ENCODE measurements at places on chromosomes 3 and 15.

GRCh38 chr15:78341057-78341987, 1.2 kb downstream of the CRABP1 start:
- DNase-seq, result no peak

DNA sequence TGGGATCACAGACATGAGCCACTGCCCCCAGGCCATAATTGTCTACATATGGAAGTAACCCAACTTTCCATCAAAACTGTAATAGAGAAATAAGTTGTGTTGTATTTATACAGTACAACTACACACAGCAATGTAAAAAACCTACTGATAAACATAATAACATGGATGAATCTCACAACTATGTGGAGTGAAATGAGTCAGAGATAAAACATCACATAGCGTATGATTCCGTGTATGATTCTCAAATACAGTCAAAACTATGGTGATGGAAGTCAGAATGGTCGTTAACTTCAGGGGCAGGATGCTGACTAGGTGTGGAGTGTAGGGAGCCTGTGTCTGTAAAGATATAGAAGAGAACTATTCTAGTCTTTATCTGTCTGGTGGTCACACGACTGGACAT, 332.7 kb upstream of the SLCO3A1 start:
- no peak for DNase-seq

- DNase-seq, result no peak
These were observed 139.6 kb upstream of the ZBTB20 start for GRCh38 chr3:115286529-115287197.

DNA sequence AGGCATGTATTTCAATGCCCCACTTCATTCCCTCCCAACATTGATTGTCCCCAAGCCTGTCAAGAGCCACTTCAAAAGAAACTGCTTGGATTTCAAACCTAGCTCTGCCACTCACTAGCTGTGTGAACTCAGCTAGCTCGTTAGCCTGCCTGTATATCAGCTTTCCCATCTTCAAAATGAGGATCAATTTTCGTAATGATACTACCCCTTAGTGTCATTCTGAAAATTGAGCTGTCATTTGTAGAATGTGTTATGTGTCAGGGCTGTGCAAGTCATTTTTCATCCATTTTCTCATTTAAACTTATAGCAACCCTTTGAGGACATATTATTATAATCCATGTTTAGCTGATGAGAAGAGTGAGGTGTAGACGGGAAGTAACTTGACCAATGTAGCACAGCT, 88.6 kb downstream of the TRIM42 start:
- no peak for DNase-seq

DNA sequence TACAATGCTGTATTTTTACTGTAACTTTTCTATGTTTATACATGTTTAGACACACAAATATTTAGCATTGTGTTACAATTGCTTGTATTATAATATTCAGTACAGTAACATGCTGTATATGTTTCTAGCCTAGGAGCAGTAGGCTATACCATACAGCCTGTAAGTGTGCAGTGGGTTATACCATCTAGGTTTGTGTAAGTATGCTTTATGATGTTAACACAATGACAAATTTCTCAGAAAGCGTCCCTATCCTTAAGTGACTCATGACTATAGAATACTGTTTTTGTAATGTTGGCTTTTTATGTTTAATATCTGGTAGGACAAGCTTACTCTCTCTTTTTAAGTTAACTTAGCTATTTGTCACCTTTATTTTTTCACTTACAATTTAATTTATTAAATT, 127.5 kb upstream of the THRB start:
- no peak for DNase-seq

GRCh38 chr15:26087881-26088280, 224.8 kb upstream of the ATP10A start:
- no peak for DNase-seq

DNA sequence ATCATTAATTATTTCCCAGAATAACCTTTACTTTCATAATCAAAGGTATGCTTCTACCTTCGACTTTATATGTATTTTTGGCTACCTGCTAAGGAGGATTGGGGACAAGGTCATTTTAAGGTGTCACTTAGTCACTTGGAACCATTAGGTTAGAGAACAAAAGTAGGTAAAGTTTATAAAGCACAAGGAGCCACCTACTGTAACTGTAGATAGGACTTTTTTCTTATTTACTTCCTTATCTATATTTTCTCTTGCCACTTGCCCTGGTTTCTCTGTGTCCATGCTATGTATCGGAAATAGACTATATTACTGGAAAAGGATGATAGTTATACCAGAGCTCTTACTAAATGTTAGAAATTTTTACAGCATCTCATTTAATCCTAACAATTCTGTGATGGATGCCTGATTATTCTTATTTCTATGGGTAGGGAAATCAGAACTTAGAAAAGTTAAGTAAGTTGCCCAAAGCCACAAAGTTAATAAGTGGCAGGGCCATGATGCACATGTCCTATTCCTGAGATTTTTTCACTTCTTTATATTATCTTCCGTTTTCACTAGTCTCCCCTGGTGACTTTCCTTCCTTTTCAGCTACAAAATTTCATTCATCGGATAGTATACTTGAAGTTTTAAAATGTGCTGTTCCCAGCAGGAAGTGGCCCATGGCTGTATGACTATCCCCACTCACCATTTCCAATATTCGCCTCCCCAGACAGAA, 132.5 kb downstream of the CMSS1 start:
- no peak for DNase-seq

DNA sequence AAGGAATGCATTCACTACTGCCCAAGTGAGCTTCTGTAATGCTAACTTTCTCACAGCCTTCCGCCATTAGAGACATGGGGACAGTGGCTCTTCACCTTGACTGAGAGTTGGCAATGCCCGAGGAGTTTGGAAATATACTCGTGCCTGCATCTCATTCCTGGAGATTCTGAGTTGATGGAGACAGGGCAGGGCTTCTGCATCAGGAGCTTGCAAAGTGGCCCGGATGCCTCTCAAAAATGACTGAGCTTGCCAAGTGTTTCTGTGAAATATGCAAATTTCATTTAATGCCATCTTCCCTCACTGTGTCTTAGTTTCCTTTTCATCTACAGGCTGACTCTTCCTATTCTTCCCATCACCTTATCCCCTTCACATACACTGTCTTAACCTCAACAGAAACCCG, 346.2 kb downstream of the GRM7 start:
- DNase-seq, result no peak

GRCh38 chr3:108985844-108986243, 32.2 kb upstream of the GUCA1C start:
- DNase-seq, result no peak

GRCh38 chr3:81621277-81621676, 140.2 kb downstream of the GBE1 start:
- no peak for DNase-seq

DNA sequence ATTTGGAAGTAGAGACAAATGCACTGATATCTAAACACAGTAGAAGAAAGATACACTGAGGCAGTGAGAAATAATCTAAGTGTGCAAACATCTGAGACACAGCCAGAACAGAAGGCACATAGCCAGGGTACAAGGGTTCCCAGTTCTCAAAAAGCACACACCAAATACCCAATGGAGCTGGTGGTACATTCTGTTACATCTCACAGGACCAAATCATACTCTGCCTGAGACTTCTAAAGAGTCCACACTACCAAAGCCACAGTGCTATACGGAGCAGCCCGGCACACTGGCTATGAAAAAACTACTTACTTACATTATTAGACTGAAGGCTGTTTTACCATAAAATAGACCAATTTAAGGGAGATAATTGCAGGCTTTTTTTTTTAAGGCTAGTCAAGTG, 19.3 kb downstream of the CLPX start:
- DNase-seq, result no peak

DNA sequence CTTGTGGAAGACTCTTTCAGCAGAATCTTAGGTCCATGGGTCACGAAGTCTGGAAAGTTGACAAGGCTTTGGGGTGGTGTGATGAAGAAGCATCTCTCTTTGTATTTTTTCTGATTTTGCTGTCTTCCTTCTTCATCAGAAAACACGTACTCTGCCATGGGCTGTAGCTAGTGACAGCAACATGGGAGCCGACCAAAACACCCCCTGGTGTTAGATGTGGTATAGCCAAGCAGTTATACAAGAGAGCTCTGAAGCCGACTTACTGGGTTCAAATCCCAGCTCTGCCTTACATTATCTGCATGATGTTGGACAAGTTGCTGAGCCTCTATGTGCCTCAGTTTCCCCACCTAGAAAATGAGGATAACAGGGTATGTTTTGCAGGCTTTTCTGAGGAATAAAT, 32.9 kb upstream of the LYZL4 start:
- no peak for DNase-seq

- no peak for DNase-seq
These were observed 307.7 kb downstream of the ARPP21 start for GRCh38 chr3:35946854-35947515.

- DNase-seq, result no peak
These were observed 61.4 kb upstream of the CLDN18 start for GRCh38 chr3:137948400-137949072.

- no peak for DNase-seq
These were observed 11.3 kb downstream of the EXOSC7 start for GRCh38 chr3:44987332-44987731.

DNA sequence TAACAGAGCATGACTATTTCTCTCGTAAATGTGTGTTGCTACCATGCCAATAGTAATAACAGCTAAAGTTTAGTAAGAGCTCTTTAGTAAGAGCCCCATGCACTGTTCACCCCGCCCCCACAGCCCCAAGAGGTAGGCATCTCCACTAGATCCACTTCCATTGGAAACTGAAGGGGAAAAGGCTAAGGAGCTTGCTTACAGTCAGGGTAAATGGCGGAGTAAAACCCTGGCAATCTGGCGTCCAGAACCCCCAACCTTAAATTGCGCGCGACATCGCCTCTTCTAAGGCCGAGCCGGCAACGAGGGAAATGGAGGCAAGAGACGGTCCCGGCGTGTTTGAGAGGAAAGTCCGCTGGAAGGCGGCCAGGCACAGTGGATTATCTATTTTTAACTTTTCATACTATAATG, 654 bp upstream of the C3orf38 start:
- DNase-seq, result no peak

GRCh38 chr15:40714144-40714543, 19.2 kb downstream of the RAD51 start:
- no peak for DNase-seq

- DNase-seq, result no peak
These were observed at the start of gene ALS2CL for GRCh38 chr3:46693038-46693891. Gene ALS2CL (minus strand): TSS chr3:46693679. CDS start chr3:46689440, 4,239 bp downstream.

- DNase-seq, result no peak
These were observed 1.6 kb downstream of the SPATA16 start for GRCh38 chr3:173139420-173139819.

DNA sequence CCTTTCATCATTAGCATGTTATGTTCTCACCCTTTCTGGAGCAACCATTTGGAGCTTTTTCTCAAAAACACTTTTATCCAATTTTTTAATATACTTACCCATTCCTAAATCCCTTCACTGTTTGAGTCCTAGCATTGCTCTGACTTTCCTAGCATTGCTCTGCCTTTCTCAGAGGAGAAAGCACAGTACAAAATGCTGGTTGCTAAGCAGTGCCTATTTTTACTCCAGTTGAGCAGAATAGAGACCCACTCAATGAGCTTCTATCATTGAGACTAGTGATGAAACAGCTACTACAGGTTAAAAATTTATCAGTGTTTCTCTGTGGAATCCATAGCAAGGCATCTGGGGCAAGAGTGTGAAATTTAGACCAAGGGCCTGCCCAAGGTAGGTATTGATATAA, 21.8 kb upstream of the IL1RAP start:
- no peak for DNase-seq

DNA sequence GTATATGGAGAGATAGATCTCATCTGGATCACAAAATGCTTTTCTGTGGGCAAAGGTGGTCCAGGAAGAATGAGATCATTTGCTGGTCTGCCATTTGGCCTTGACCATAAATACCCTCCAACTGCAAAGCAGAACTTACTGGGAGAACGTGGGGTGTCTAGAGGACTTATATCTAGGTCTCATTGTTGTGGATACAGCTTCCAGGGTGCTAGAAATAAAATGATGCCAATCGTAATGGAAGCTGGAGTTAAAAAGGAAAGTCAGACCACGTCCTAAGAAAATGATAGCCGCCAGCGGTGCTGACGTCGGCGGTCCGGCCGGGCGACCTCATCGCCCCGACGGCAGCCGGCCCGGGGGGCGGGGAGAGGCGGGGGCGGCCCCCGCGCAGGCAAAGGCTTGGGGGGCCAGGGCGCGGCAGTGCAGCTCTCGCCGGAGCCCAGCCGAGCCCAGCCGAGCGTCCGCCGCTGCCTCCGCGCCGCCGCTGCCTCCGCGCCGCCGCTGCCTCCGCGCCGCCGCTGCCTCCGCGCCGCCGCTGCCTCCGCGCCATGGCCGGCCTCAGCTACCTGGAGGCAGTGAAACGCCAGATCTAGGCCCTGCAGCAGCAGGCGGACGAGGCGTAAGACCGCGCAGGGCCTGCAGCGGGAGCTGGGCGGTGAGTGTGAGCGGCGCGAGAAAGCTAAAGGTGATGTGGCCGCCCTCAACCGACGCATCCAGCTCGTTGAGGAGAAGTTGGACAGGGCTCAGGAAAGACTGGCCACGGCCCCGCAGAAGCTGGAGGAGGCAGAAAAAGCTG, 89.5 kb downstream of the EOMES start:
- DNase-seq, result peak; percentile 71

DNA sequence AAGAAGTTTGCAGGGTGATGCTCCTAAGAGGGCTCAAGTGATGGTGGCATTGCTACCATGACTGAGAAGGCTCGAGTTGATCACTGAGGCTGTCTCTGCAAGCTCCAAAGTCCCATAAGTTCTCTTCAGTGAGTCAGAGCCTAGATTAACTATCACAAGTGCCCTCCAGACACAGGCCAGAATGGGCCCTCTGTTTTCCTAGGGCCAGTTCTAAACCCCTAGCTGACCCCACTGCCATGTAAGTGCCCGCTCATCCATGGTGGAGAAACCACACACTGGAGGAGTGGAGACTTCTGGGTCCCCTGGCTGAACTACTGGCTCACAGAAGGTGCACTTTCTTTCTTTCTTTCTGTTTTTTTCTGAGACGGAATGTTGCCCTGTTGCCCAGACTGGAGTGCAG, 87.6 kb upstream of the WNT5A start:
- no peak for DNase-seq

DNA sequence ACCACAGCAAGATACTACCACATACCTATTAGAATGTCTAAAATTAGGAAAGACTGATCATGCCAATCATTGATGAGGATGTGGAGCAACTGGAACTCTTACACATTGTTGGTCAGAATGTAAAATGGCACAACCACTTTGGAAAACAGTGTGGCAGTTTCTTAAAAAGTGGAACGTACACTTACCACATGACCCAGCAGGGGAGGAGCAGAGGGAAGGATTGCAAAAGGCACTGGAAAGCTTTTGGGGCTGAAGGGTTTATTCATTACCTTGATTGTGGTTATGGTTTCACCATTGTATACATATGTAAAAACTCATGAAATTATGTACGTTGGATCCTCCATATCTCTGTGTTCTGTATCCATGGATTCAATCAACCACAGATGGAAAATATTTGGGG, 3.3 kb upstream of the EHD4 start:
- DNase-seq, result no peak

- no peak for DNase-seq
These were observed 182.9 kb downstream of the AKAP13 start for GRCh38 chr15:85563328-85563727.
